NCI-H1092 treated with DMSO at 0.1 percent for 48 hours (cell line): ENCODE measurements at places on chromosomes 2 and 18.

GRCh38 chr2:11314487-11314886 lies 29.9 kb downstream of the ROCK2 start:
- DNase-seq = no peak

DNA sequence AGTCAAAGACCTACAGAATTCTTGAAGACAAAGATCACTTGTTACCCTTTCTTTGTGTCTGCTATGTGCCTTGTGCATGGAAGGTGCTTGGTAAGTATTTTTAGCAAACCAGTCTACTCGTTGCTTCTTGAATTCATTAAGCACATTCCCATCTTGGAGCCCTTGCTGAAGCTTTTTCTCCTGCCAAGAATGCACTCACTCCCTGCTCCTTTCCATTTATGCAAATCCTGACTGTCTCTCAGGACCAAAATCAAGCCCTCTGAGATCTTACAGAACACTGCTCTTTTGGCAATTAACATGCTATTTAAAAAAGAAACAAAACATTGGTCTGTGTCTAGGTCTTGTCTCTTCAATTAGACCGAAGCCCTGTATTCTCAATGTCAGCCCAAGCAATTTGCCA lies 75.8 kb downstream of the CLHC1 start:
- no peak for DNase-seq

DNA sequence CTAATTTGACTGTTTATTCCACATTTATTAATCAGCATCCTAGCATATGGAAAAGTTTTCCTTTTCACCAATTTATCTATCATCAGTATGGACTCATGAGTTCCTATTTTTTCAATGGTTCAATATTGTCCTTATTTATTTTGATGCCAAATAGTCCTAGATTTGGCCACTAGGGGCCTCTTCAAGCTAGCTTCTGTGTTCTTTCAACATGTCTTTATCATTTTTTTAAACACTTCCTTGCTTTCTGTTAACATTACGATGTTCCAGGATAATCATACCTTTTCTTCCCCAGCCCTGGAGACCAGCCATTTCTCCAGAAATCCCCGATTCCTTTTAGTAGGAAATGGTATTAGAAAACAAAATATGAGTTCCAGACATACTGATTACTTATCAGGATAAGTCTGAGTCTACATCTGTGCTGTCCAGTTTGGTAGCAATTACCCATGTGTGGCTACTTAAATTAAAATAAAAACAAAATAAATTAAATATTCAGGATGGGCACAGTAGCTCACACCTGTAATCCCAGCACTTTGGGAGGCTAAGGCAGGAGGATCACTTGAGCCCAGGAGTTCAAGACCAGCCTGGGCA lies 70.6 kb downstream of the RPE start:
- no peak for DNase-seq

GRCh38 chr2:23349508-23349907 lies 35.5 kb upstream of the KLHL29 start:
- no peak for DNase-seq

DNA sequence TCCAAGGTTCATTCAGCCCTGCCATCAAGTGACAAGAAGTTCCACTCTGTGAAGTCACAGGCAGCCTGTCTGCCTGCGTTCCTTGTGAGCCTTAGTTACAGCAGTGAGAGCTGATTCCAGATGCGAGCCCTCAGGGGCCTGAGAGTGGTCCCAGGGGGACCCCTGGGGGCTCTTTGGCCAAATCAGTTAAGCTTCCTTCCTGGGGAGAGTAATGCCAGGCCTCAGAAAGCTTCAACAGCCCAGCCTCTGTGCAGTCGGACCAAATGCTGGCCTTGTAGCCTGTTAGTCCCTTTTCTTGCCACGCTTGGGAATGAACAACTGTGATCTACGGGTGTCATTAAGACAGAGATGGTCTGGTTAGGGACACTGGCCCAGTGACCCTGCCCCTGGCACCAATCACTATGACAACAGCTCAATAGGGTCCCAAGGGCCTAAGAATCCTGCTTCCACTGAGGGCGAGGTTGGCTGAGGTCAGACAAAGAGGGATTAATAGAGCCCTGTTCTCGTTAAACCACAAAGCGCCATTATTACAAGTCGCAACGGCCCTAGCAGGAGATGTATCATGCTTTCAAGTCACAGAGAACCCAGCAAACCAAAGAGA lies 50.9 kb downstream of the HS1BP3 start:
- DNase-seq = no peak

DNA sequence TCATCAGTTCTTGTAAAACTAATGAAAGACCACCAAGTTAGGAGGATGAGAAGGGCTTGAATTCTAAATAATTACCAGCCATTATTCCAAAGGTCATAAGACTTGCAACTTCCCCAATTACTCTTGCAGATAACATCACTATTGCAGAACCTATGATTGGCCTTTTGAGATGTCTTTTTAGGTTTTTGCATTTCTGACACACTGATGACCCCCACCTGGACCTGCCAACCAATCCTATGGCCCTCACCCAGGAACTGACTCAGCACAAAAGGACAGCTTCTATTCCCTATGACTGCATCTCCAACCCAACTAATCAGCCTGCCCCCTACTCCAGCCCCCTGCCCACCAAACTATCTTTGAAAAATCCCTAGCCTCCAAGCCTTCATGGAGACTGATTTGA lies 111.5 kb upstream of the COPS8 start:
- DNase-seq = no peak

- DNase-seq = no peak
Observed at GRCh38 chr2:30677861-30678385, 129.3 kb downstream of the CAPN13 start.

- DNase-seq = no peak
Observed at GRCh38 chr2:18704276-18704675, 114.9 kb upstream of the NT5C1B start.

- DNase-seq = no peak
Observed at GRCh38 chr2:173880561-173880960, 84.6 kb downstream of the SP3 start.

DNA sequence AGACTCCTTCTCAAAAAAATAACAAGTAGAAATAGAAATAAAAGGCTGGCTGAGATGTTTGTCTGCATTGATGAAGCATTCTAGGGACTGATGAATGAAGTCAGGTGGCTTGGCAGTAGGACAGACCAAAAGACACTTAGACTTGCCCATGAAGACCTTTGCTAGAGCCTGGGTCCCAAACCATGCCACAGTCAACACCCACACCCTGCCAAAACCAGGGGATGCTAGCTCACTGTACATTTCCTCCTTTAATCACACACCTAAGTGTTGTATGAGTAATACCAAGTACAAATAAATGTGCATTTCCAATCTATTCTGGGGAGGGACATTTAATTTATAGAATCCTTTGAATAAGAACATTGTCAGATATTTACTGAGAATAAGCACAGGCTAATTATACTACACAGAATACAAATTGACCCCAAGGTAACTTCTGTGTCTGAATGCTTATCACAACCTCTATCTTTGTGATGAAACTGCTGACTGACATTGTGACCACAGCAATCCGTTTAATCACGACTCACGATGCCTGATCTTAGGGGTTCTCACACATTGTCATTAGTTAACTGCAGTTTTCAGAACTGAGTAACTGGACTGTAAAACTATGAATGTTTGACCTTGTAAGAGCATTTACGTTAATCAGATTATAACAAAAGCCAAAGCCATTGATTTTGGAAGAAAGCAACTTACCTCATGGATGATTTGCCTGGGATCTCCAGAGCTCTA lies 10.5 kb upstream of the NOL10 start:
- DNase-seq = no peak

GRCh38 chr2:150051004-150051403 lies 436.5 kb downstream of the RND3 start:
- no peak for DNase-seq

DNA sequence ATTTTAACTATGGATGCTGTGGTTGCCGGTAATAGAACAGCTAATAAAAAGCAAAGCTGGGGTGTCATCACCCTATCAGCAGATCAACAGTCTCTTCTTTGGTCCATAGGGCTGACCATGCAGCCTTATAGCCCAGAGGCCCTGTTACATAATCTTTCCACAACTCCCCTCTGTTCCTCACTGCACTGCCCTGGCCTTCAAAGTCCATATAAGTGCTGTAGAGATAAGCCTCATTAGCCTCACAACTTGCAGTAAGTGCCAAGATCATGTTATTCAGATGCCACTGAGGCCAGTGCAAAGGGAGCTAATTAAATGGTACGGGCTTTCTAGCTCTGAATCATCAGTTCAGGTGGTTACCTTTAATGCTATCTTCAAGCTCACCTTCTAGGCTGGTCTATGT lies 89.7 kb upstream of the CXCR4 start:
- DNase-seq = no peak

DNA sequence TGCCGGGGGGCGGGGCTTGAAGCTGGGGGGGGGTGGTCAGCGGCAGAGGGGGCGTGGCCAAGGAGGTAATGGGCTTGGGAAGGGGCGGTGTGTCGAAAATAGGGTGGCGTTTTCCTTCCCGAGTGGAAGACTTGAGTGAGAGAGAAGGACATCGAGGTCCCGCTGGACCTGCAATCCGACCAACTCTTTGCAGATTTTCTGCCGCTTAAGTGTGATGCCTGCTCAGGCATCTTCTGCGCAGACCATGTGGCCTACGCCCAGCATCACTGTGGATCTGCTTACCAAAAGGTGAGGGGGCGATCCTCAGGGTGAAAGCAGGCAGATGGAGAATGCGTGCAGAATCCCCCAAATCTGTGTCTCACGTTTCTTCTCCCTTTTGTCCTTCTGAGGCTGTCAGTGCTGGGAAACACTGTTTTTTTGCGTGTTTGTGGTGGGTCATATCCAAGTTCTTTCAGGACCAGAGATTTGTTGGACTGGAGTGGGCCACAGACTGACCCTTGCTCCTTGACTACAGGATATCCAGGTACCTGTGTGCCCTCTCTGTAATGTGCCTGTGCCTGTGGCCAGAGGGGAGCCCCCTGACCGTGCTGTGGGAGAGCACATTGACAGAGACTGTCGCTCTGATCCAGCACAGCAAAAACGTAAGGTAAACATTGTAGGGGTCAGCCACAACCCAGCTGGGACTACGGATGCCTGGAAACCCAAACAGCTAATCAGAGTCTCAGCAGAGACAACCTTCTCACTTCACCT lies 727 bp downstream of the ZFAND2B start:
- no peak for DNase-seq

GRCh38 chr2:120272763-120273481 lies 20.3 kb downstream of the RALB start:
- no peak for DNase-seq

DNA sequence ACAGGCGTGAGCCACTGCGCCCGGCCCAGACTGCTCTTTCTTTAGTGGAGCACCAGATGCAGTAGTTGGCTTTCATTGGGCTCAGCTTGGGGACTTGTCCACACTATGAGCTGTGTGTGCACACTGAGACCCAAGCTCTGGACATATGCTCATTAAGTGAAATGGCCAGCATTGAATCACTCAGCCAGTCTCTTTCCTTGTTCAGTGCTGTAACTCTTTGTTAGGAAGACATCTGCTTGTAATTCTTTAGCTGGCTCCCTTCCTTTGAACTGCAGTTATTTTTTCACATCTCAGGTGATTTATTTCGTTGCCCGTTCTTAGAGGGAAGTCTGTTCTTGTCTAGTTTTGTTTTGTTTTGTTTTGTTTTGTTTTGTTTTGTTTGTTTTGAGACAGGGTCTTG lies 70.5 kb downstream of the CAB39 start:
- DNase-seq = no peak

DNA sequence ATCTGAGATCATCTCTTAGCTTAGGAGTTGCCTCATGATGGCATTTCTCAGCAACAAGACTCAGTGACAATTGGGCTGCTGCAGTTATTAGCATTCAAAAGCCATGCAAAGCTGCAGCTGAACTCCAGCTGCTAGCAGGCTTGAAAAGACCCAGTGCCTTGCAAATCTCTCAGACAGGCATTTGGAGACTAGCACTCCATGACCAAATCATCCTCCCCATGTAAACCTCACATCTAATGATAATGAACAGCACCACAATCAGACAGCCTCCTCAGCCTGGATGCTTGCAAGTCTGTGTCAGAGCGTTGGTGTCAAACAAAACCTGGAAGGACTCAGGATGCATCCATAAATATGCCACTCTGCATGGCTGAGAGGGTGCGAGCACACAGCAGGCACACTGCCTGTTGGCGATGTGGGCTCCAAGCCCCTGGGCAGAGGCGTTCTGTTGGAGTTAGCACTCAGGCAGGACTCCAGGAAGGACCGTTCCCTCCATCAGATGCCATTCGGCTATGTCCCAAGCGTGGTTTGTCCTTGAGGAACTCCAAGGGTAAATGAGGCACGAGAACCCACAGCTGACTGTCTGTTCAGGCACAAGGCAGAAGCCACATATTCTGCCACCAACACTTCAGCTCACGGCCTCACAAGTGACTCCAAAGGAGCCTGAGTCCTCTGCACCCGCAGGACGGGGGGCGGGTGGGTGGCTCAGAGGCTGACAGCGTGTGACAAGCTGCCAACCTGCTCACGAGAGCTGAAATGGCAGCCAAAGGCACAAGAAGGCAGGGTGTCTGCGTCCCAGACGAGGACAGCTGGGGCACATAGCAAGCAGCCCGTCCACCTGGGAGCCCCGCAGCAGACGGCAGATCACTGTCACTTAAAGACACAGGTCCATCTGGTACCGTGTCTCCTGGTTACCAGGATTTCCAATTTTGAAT lies 183.8 kb downstream of the MYT1L start:
- no peak for DNase-seq

GRCh38 chr18:68564961-68565360 lies 149.9 kb downstream of the TMX3 start:
- no peak for DNase-seq
